ENCODE measurements at places on chromosomes 6 and 20.

- DNase-seq = no peak
Observed at GRCh38 chr20:13101276-13101675, 92.5 kb downstream of the SPTLC3 start.

DNA sequence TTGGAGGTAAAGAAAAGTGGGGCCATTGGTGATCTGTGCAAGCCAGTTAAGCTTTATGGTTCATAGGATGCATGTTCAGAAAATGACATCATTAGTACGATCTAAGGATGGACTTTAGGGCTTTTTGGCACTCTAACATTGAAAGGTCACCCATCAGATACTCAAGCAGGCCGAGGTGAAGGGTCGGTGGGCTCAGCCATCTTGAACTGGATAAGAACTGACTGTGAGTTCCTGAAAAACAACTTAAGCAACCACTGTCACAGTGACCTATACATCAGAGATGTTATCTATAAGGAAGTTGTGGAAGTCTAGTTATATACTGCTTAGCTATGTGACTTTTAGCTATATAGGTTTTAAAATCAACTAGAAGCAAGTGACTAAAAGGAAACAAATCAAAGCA lies 13.0 kb upstream of the ITCH start:
- DNase-seq = no peak

GRCh38 chr6:39520411-39520810 lies 197.9 kb upstream of the KCNK16 start:
- no peak for DNase-seq

DNA sequence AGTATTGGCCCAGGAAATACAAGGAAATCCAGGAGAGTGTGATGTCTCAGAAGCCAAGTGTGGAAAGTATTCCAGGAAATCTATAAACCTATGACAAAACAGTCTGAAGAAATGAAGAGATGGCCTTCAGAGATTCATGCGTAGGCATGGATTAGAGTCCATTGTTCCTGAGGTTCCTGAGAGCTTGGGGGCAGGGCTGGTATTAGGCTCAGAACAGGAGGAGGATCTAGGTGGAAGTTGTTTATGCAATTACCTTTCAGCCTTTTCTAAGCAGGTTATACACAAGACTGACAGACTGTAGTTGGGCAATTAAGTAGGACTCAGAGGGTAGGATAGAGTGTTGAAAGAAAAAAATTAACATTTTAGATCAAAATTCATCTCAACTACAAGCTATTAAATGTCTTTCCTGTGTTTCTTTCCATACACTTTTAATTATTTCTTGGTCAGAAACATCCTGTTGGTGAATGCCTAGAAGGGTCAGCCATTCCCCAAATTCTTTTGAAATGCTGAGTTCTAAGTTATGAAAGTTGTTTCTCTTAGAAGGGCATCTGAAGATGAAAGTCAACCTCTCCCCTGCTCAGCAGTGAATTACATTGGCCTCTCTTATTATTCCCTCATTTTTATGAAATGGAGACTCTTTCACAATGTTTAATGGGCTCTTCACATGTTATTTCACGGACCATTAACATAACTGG lies 201.2 kb upstream of the MYLIP start:
- DNase-seq = no peak

- DNase-seq = no peak
Observed at GRCh38 chr6:159084493-159085091, 39.8 kb upstream of the TAGAP start.

DNA sequence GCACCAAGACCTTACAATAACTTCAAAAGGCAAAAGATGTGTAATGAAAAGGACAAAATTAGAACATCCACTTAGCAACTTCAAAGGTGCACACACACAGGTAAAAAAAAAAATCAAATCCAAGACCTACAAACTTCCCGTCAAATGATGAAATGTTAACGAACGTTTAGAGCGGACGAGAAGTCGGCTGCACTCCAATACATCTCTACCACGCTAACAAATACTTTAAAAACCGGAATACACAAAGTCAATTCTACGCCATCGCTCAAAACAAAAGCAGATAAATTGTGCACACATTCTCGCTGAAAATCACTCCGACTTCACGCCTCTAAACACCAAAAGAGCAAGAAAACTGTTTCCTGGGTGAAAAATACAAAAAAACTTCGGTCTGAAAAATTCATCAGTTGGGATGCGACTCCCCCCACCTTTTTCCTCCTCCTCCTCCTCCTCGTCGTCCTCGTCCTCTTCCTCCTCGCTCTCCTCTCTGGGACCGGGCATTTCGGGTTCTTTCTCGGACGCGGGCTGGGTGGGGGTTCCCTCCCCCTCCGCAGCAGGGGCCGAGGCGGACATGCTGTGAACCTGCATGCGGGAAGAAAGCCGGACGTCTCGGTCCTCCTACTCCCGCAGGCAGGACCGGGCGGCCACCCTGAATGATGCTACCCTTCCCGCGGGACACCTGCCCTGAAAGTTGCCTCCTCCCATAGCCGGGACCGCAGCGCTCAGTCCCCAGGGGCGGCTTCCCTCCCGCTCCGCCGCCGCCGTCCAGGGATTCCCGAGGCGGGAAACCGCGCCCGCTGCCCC lies 712 bp downstream of the DEK start:
- DNase-seq = no peak

DNA sequence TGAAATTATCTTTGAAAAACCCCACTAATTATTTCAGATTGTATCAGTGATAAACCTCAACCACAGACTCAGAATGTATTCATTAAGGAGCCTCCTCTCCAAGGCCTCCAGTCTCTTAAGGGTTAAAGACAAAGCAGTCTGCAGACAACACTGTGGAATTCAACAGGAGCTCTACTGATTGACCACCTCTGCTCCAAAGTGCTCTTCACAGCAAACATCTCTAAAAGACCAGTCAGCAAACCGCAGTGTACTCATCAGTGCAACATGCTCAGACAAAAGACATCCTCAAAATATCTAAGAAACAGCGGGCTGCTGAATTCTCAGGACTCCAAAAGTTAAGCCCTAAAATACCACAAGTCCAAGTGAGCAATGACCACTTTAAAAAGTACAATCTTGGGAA lies 42.0 kb downstream of the UQCC1 start:
- no peak for DNase-seq

DNA sequence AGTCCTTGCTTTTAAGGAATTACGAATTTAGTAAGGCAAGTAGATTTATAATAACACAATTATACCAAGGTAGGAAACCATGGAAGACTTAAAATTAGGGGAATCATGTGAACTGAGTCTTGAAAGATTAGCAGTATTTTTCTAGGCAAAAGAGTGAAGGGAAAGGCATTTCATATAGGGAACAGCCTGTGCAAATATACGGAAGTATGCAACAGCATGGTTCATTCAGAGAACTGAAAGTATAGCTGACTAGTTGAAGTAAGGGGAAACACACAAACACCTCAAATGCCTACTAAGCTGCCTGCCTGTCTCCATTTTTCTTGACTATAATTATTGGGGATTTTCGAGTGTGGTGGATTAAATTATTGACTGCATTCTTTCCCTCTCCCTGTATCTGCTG lies 39.0 kb upstream of the ECHDC1 start:
- no peak for DNase-seq

GRCh38 chr20:2751878-2752566 lies 48.4 kb downstream of the CPXM1 start:
- DNase-seq = no peak

DNA sequence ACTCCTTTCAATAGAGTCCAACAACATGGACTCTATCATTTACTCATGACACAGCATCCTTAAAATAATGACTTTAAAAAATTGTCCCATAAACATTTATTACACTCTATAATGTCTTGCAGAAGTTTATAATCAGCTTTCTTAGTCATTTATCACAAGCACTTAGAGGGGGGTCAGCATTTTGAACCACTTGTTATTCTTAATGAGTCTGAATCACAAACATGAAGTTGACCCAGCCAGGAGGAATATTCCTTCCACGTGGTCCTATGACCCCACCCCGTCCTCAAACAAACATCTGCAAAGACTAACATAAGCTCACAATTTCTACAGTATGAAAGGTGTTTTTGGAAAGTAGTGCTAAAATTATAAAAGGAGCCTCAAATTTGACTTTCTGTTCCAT lies 91.1 kb downstream of the MTFR2 start:
- no peak for DNase-seq

GRCh38 chr6:144093658-144094057 lies 1.7 kb downstream of the SF3B5 start:
- no peak for DNase-seq

- DNase-seq = no peak
Observed at GRCh38 chr6:25652007-25652515, at the start of gene SCGN. TSS of gene SCGN (plus strand) at chr6:25652215. CDS start at chr6:25652404, 189 bp downstream.

DNA sequence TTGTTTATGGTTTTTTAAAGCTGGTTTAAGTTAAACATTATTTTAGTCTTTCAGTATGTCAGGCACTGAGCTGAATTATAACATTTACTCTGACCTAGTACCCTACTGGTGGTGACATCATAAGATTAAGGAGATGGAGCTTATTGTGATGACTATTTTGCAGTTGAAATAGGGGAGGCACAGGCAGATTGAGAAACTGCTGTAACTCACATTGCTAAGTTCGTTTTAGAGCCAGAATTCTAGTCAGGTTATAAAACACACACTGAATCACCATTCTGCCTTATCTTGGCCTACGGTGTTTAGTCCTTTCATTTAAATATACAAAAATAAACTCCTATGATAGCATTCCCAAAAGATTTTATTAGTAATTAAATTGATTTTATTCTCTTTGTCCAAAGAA lies 584.1 kb downstream of the TFAP2A start:
- no peak for DNase-seq

DNA sequence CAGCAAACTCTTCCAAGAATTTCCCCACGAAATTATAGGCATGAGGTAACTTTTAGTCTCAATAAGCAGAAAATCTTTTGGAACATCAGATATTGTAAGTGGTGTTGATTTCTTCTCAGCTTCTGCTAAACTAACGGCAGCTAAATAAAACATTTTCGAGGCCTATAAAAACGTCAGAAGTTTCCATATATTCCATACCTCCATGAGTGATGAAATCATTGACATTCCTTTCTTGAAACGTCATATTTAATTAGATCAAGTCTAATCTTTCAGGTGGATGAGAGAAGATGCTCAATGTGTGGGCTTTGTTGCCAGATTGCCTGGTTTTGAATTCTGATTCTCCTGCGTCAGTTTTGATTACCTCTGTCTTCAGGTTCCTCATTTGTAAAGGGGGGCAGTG lies 81.3 kb downstream of the CDC5L start:
- DNase-seq = no peak

GRCh38 chr6:113662688-113663333 lies 194.3 kb upstream of the MARCKS start:
- no peak for DNase-seq

DNA sequence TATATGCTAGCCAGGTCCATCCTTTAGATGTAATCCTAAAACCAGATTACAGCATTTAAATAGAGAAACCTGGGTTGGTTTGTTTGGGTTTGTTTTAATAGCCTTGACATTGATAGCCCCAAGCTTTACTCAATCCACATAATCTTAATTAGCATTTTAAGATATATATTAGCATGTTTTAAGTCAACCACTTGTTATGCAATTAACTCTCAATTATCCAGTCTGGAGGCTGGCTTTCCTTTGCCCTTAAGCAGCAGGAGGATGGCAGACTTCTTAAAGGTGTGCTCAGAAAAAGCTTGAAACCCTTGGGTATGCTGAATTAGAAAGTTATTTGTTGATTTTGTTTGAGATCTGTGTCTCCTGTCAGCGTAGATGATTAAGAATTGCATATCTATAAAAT lies 46.3 kb upstream of the SMIM28 start:
- no peak for DNase-seq

- no peak for DNase-seq
Observed at GRCh38 chr6:39007575-39007974, 41.0 kb upstream of the GLP1R start.

DNA sequence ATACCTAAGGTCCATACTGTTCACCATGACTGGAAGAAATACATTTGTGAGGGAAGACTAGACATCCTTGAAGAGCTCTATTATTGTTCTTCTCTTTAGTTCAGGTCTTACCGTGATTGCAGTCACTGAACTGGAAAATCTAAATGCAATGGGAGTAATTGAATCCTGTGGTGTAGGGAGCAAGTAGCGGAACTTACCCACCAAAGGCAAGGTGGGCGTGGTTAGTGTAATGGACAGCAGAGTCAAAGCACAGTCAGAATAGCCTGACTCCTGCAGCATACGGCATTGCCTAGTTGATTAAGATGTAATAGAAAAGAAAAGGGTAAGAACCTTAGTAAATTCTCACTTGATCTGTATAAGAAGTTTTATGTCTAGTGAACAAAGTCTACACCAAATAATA lies 679.7 kb upstream of the EPHA7 start:
- no peak for DNase-seq

- DNase-seq = no peak
Observed at GRCh38 chr20:25269057-25269832, 21.4 kb downstream of the PYGB start.

- no peak for DNase-seq
Observed at GRCh38 chr6:111605100-111605751, 452 bp downstream of the TRAF3IP2 start.

DNA sequence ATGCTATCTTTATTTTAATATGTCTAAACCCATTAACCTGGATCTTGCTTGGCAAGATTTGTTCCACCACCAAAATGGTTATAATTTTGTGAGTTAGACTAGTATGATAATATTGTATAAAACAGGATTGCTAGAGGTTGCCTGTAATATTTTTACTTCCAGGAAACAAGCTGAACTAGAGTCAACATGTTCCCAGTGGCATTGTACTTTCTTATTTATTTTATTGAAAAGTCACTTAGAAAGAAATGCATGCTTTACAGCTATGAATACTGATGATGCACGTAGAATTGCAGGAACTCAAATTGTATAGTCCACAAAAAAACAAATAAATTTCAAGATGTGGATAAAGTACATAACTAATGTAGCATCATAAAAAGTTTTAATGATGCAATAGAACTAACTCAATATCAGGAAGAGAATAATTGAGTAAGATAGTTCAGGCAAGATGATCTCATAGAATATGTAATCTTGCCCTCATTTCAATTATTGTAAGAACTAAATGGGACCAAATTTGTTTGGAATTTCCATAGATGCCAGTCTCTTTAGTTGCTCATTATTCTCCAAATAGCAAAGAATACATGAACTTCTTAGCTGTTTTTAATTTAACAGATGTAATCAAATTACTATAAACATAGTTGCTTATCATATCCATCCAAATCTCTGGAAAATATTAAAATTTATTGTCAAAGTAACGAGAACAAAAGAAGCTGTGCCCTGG lies 451.8 kb downstream of the COL12A1 start:
- DNase-seq = no peak

- DNase-seq = no peak
Observed at GRCh38 chr20:35093267-35093884, 769 bp upstream of the TRPC4AP start.

GRCh38 chr6:68727699-68728098 lies 92.6 kb downstream of the ADGRB3 start:
- DNase-seq = no peak

GRCh38 chr20:33518071-33518470 lies 28.2 kb downstream of the CBFA2T2 start:
- no peak for DNase-seq

- no peak for DNase-seq
Observed at GRCh38 chr20:7399575-7399974, 540.7 kb downstream of the HAO1 start.

DNA sequence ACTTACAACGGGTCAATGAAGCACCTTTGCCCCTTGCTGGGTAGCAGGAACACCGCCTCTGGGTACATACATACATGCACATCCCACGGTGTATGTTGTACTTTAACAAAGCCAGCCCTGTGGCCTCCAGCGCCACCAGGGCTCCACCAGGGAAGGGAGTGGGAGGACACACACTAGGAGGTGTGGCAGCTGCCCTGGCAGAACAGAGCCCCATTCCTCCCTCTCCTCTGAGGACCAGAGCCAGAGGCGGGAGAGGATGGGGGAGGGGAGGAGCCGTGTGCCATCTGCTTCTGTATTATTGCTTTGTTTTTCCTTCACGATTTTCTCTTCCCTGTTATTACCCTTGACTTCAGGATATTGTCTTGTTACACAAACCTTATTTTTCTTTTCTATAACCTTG lies 105.8 kb upstream of the TRAF3IP2 start:
- DNase-seq = no peak
